ENCODE measurements at places on chromosomes 6 and 20. TPM values are rescaled to one million over a fixed set of nuclear protein-coding genes. Genes with fewer than 3 reads are reported as not detected.

GRCh38 chr20:53760025-53760441, 166.4 kb upstream of the ZNF217 start:
- no peak for DNase-seq

DNA sequence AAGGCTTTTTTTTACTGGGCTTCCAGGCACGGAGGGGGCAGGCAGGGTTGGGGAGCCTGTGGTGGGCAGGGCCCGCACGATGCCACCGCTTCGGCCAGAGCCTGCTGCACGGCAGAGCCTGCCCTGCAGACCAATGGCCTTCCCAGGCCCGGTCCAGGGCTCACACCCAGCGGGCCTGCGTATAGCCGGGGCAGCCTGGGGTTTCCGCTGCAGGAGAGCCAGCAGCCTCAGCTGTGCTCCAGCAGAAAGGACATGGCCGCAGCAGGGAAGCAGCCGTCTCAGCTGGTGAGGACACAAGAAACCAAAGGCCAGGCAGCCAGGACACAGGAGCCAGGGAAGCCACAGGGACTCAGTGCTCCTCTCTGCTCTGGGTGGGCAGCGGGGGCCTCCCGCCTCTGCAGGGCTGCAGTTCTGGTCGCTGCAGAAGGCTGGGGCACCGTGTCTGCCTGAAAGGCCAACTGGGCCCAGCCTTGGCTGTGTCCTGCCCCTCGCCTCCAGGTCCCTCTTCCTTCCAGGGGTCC, 90.6 kb downstream of the TTLL2 start:
- no peak for DNase-seq

DNA sequence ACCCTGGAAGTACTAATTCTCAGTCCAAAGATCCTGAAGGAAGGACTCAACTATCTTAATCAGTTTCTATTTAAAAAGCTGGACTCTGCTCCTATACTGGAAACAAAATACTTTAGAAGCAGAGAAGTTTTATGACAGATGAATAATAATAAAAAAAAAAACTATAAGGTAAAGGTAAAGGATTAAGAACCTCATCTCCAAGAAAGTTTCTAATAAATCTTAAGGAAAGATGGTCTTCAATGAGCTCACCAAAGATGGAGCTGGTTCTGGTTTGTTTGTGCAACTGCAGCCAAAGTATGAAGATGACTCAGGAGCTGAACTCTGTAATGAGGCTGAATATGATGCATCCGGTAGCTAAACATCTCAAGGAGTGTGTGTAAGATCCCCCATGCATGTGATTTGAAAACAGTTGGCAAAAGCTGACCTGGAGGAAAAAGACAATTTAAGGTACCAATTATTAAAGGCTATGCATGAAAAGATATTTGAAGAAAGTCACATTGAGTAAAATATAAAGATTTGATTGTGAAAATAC, 25.2 kb downstream of the MED23 start:
- no peak for DNase-seq

Gene MRPL14
- total RNA-seq, result 63.1 TPM

GRCh38 chr6:83976037-83976755, 57.4 kb upstream of the MRAP2 start:
- no peak for DNase-seq

- DNase-seq, result no peak
These were observed 6.8 kb upstream of the USP49 start for GRCh38 chr6:41901882-41902519.

DNA sequence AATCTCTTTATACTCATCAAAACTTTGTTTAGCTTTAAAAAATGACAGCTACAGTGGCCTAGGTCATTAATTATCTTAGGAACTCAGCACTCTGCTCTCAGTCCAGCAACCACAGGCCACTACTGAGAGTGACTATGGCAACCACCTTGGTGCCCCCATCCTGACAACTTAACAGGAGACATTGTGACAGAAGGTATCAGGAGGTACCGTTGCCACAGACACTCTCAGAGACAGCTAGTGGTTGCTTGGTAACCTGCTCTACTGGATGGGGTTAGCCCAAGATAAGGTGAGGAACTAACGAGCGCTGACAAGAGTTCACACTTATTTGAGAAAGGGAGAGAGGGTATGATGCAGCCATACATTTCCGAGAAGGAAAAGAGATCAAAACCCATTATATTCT, 76.1 kb upstream of the TFAP2D start:
- no peak for DNase-seq

Gene ECHDC1
- total RNA-seq, result 97.9 TPM

DNA sequence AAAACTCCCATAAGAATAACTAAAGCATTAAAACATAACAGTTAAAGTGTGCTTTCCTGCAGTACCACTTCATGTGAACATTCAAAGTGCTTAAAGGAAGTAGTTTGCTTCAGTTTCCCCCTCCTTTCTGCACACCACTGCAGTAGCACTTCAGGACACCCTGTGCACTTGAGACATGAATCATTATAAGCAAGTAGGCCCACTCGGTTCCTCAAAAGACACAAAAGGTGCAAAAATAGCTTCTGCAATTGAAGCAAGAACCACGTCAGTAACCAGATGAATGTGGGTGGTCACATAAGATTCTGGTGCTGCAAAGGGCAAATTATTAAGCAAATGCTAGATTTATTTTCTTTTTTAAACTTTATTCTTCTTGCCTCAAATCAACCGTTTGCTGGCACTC, 160.6 kb downstream of the HIVEP2 start:
- no peak for DNase-seq

Gene ASCC3
- 28.6 TPM for total RNA-seq

- DNase-seq, result no peak
These were observed 202.0 kb upstream of the RAB32 start for GRCh38 chr6:146341493-146342230.

Gene NDRG3
- total RNA-seq, result 29.1 TPM

DNA sequence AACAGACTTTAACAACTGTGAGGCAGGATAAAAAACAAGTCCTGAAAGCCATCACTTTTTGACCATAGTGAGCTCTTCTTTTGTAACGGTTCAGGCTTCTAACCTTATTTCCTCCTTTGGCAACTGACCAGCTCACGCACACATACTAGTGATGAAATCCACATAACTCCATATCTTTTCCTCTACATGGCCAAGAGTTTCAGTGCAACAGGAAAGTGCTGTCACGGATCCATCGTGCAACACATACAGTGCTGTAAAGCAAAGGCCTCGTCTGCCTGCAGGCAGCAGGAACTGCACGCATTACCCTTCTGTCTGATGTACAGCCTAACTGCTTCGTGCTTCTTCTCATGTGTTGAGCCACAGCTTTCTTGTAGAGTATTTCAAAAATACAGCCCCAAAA, 108.5 kb downstream of the EPM2A start:
- no peak for DNase-seq

DNA sequence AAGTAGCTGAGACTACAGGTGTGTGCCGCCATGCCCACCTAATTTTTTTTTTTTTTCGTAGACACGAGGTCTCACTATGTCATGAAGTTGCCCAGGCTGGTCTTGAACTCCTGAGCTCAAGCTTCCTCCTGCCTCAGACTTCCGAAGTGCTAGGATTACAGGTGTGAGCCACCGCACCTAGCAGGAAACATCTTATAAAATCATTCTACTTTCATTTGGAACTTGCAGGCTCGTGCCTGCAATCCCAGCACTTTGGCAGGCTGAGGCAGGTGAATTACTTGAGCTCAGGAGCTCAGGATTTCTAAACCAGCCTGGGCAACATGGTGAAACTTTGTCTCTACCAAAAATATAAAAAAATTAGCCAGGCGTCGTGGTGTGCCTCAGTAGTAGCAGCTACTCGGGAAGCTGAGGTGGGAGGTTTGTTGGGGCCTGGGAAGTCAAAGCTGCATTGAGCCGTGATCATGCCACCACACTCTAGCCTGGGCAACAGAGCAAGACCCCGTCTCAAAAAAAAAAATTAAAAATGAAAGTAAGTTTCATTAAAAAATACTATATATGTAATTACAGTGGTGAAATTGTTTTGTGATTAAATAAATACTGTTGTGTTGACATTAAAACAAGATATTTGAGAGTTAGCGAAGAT, 15.1 kb downstream of the MAPK14 start:
- no peak for DNase-seq

- DNase-seq, result no peak
These were observed 560.5 kb downstream of the BCKDHB start for GRCh38 chr6:80667006-80667405.

- no peak for DNase-seq
These were observed 22.2 kb upstream of the PNPLA1 start for GRCh38 chr6:36247693-36248092.

Gene SLC22A2
- total RNA-seq, result not detected

DNA sequence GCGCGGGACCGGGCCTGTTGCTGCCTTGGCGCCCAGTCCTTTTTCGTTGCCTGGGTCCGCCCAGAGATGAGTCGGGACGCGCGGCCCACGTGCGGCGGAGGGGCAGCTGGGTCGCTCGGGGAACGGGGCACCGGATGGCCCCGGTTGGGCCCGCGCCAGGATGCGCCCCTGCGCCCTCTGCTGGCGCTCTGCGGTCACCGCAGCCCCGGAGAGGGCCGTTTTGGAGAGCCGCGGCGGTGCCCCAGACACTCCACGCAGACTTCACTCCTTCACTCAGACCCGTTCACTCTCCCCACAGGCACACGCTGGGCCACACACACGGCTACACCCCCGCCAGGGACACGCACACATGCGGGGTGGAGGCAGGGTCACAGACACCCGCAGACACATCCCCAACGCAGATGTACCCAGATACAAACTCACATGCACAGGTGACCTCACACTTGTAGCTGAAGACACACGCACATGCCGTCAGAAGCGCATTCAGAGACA, 38.8 kb downstream of the SRC start:
- DNase-seq, result peak; percentile 70

DNA sequence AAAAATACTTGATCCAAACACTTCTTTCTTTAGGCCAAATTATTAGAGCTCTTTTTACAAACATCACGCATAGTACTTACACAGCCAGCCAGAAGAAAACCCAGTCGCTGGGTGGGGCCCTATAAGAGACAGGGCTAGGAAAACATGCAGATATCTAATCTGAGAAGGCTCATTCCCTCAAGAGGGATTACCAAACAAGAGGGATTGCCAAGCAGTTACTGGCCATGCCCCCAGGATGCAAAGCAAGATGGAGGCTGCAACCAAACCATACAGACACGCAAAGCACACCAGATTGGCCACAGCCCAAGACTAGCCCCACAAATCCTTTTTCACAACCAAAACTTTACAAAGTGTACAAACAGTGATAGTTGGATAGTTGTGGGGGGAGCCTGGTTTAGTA, 1235.4 kb upstream of the GJE1 start:
- no peak for DNase-seq

DNA sequence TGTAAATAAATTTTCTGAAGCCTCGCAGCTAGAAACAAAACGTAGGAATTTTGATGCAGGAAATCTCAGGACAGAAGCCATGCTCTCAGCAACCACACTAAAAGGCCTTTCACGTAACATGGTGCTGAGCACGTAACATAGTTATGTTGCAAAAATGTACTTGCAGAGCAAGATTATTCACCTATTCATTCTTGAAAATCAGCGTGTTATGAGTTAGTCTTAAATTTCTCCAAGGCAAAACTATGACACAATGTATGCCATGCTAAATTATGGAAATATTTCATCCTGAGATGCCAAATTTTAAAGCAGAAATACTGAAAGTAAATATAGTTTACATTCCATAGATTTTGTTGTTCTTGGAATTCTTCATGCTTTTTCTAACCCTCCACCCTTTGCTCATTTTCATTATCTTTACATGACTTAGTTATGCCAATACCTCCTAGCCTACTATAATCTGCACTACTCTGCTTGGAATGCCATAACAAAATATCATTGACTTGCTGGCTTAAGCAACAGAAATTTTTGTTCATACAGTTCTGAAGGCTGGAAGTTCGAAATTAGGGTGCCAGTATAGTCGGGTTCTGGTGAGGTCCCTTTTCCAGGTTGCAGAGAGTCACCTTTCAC, 179.8 kb upstream of the BMP5 start:
- no peak for DNase-seq

Gene FUT9
- total RNA-seq, result not detected

DNA sequence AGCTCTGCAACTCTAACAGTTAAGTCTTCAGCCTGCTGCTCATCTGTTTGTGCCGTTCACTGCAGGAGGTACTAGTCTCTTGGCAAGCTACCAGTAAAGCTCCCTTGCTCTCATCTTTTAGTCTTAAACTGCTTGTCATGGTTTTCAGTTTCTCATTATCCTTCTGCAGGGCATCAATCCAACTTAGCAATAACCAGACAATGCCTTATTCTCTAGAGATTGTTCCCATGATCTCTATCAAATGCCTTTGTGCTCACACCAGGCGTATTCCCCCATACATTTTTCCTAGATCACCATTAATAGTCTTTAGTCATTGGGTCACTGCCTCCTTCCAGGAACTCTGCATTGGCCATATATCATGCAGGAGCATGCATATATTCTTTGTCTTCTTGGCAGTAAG, 171.3 kb downstream of the GRM1 start:
- no peak for DNase-seq

- no peak for DNase-seq
These were observed 259.3 kb downstream of the PREX1 start for GRCh38 chr20:48568520-48568919.

DNA sequence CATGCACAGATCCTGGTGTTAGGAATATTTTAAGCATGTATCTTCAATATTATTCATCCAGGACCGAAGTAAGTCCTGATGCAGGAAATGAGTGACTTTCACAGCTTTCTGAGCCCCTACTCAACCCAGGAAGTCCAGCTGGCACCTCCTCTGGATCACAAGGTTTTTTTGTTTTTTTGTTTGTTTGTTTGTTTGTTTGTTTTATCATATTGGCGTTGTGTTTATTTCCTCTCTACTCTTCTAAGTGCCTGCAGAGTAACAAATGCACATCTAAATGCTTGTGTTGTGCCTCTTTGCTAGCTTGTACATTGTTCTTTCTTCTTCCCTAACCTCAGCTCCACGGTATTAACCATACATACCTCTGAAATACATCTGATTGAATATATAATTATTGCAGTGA, 594.3 kb upstream of the ADGRB3 start:
- no peak for DNase-seq

- DNase-seq, result no peak
These were observed 7.0 kb downstream of the GOPC start for GRCh38 chr6:117595099-117595923.

- no peak for DNase-seq
These were observed 5.1 kb downstream of the FAM120B start for GRCh38 chr6:170311696-170312095.

- no peak for DNase-seq
These were observed 5.7 kb downstream of the RRBP1 start for GRCh38 chr20:17676378-17676759.

- no peak for DNase-seq
These were observed 118.7 kb upstream of the GJE1 start for GRCh38 chr6:142013875-142014495.

DNA sequence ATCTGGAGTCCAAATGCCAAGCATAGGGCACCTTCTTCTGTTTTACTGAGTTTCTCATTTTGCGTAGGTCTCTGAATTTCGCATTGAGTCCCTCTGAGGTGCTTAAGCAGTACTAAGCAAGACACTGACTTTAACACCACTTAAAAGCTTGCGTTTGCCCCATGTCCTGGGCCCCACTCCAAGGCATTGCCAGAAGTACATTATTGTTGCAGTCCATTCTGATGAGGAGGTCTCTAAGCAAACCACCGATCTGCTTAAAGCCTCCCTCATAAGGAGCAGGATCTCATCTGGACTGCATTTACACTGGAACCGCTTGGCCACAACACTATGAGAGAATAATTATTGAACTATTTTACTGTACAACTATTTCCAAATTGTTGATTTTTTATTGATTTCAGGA, 16.3 kb downstream of the BMP2 start:
- DNase-seq, result no peak

GRCh38 chr6:170516783-170517616, 36.1 kb downstream of the PSMB1 start:
- peak; percentile 37 for DNase-seq
